ENCODE measurements at places on chromosomes 1 and 21.

DNA sequence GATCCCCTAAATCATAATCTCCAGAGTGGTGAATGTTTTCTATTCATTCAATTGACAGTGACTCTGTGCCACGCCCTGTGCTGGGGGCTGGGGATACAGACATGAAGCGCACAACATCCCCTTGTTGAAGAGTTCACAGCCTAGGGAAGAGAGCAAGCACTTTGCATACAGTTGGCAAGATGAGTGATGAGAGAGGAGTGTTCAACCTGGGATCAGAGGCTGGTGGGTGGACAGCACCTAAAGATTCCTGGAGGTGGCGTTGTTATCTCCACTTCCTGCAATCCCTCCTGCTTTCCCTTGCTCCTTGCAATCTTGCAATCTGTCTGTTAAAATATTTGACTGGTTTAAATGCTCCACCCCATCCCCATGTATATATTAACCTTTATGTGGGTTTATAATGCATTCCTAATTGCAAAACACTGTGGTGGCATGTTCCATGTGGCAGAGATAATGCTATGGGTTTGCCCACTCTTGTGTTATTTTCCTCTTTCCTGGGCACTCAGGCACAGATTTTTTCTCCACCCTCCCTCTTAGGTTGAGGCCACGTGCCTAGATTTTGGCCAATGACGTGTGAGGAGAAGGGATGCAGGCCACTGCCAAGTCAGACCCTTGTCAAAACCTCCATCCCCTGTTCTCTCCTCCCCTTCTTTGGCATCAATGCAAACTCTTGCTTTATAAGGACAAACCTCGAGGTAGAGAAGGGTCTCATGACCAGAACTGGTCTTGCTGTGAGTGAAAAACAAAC, 36.2 kb upstream of the GADD45A start:
- no peak for DNase-seq

DNA sequence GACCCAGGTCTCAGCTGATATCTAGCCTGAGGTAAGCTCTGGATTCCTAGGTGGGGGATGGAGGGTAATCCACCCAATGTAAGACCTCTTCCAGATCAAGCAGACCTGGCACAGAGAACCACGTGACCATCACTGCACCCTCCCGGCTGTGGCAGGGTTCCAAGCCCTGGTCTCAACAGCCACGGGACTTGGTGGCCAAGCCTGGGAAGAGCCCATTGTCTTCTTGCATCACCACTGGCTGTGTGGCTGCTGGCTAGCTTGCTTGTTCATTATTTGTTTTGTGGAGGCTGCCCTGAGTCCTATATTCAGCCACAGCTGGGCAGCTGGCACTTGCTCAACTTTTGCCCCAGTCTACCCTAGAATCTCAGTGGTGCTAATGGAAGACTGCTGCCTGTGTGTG, 24.1 kb upstream of the NFASC start:
- no peak for DNase-seq

DNA sequence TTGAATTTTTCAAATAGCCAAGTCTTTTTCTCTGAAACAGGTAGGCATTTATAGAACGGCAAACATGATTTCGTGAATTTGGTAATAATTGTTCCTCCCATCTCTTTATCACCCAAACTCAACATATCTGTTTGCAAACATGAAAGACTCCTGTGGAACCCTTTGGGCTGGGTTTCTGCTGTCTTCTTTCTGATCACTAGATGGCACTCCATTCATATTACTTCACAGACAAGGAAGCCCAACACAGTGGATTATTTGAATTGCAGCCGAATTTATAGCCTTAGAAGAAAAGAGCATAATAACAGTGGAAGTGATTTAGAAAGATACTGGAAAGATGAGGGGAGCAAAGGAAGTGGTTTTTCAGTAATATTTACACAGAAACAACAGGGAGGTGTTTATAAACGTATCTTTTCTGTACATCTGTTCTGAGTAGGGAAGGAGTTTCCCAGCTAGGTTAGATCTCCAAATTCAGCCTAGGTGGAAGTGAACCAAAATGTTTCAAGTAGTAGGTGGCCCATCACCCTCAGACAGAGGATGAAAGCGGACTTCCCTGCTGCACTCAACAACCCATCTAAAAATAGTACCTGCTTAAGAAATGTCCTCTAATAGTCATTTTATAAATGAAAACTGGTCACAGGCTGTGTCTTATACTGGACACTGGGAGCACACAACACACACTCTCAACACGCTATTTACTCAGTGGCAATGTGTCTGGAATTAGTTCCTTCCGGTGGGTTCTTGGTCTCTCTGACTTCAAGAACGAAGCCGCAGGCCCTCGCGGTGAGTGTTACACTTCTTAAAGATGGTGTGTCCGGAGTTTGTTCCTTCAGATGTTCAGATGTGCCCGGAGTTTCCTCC, 67.6 kb downstream of the MAP3K21 start:
- DNase-seq: no peak

GRCh38 chr1:117676615-117677130, 70.8 kb downstream of the TENT5C start:
- DNase-seq: no peak

DNA sequence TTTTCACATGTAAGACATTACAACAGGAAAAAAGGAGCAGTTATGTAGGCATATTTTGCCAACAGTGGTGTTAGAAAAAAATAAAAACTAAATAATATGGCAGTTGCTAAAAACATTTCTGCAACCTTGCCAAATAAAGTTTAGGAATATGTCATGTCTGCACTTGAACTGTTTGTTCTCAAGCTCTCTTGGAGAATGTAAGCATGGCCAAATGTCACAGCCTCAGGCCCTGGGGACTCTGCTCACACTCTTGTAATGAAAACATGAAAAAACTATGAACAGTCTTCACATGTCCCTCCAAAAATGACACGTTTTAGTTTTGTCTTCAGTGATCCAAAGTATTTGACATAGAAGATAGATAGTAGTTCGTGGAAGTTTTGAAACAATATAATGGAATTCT, 753.3 kb downstream of the LTN1 start:
- DNase-seq: no peak
